ENCODE measurements at places on chromosomes 16 and 17.

GRCh38 chr17:42681976-42682721 lies at the start of gene CNTNAP1:
CNTNAP1 (plus strand) TSS chr17:42682531; CDS start chr17:42682830, 299 bp downstream.
- no peak for DNase-seq

DNA sequence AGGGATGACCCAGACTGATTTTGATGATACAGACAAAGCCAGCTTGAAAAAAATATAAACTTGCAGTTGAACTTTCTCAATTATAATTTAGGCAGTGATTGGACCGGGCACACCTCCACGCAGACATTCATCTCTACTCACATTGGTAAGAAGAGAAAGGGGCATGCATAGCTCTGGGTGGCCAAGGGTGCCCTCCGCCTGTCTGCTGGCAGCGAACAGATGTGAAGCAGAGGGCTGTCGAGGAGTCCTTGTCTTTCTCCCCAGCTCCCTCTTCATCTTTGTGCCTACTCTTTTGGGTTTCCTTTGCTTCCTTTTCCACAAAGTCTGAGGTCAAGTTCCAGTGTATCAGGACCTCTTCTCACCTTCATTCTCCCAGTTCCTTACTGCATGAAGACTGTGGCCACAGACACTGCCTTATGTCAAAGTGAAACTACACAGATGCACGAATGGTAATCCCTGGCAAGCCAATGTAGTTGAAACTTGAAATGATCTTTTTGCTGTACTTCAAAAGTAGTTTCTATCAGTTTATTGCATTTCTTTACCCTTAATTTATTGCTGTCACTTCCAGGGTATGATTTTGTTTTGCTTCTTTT lies 343.7 kb upstream of the SOX9 start:
- no peak for DNase-seq

DNA sequence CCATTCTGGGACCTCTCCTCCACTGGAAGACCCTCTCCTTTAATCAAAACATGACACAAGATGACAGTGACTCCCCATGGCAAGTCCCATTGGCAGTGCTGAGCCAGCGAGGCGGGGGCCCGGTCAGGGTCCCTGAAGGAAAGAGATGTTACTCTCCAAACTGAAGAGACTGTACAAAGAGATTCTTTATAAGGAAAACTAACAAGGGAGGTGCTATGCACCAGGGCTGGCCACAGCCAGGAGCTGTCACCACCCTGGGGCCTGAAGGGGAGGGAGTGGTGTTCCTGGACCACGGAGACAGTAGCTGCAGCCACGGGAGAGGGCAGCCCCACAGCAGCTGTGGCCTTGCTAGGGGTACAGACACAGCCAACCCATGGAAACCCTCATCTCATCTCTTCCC lies 123.1 kb downstream of the XYLT1 start:
- DNase-seq: no peak

DNA sequence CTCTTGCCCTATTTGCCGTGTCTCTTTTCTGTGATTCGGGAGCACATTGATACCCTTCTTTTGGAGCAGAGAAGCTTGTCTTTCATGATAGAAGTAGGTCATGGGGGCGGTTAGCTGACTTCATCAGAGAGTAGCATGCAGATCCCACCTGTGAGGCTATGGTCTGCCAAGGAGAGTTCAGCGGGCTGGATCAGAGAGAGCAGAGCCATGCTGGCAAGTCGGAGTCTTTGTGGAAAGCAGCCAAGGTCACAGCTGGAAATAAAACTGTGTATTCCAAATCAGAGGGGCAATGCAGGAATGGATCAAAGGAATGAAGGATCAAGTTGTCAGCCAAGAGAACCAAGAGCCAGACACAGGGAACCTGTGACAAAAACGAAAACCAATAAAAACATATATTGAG lies 595.9 kb downstream of the WWOX start:
- DNase-seq: no peak

- no peak for DNase-seq
Observed at GRCh38 chr16:24045641-24046040, 209.9 kb downstream of the PRKCB start.

GRCh38 chr16:3058139-3059030 lies 7.1 kb upstream of the IL32 start:
- no peak for DNase-seq

GRCh38 chr17:40497695-40498094 lies 3.7 kb downstream of the TNS4 start:
- no peak for DNase-seq

DNA sequence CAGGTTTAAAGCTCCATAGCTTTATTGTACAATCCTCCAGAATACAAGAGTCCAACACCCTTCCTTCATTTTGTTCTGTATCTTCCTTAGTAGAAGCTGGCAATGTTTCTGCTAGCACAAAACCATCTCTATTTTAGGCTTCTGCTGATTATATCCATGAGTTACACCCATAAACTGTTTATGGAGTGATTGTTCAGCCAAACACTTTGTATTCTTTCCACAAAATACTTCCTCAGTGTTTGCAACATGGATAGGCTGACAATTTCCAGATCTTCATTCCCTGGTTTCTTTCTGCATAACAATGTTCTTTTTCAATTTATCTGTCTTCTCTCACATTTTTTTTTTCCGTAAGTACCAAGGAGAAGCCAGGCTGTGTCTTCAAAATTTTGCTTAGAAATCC lies 839.9 kb upstream of the CDH8 start:
- no peak for DNase-seq

DNA sequence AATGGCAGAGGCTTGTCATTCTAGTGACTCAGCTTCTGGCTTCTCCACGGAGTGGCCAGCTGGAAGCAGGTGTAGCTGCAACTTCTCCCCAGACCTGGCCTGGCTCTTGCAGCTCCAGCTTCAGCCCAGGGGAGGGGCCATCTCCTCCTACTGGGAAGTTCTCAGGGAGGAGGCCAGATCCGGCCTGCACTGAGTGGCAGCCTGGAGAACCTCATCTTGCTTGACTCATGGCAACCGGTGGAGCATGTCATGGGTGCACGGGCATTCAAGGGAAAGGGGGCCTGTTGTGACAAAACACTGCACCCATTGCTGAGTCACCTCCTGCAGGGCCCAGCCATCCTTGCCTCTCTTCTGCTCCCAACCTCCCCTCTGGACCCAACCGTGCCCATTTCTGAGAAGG lies 273.9 kb upstream of the MAF start:
- no peak for DNase-seq

GRCh38 chr16:27547134-27547533 lies 2.6 kb downstream of the GTF3C1 start:
- DNase-seq: no peak

GRCh38 chr17:71114911-71115668 lies 945.8 kb downstream of the KCNJ2 start:
- no peak for DNase-seq

DNA sequence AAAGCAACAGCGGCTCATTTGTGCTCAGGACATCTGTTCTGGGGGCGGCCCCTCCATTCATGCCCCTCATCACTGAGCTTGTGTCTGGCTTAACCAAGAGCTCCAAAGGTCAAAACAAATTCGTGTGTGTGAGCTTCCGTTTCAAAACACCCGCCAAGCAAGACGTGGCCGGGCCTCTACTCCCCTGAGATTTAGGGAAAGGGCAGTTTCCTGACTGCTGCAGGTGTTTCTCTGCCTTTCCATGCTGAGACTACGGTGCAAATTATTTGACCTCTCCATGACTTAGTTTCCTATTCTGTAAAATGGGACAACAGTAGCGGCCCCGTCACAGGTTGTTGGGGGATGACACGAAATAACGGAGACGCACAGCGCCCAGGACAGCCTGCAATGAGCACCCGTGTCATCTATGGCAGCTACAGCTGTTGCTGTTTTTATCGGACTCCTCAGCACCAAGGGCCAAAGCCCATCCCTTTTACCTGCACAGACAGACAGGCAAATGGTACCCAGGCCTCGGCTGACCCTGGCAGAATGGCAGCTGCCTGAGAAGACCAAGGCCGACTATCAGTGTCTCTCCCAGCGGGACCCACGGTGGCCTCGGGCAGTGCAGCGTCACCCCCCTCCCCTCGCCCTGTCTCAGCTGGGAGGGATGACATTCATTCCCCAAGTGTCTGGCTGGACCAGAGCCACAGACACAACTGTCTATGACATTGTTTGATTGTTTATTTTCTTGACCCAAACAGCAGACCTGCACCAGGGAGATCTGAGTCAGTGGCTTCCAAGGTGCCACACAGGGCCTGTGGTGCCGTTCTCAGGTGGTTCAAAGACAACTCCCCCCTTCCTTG lies 50.7 kb upstream of the DOC2B start:
- DNase-seq: no peak

GRCh38 chr16:73170612-73171038 lies 122.7 kb upstream of the ZFHX3 start:
- no peak for DNase-seq

DNA sequence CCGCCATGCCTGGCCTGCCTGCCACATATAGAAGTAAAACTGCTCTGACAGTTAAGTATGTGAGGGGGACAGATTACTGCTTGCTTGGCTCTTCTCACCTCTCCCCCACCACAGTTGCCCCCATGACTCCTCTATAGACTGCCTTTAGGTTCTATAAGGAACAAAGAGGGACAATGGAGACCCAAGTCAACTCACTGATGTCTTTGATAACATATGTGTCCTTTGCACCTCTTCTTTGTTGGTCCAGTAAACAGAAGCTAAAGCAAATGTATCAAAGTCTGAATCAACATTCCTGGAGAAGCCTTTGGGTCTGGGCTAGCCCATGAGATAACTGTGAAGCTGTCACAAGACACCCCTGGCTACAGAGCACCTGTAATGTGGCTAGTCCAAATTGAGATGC lies 27.1 kb downstream of the NUDT7 start:
- DNase-seq: no peak

- no peak for DNase-seq
Observed at GRCh38 chr16:88308441-88309173, 74.2 kb upstream of the ZNF469 start.

DNA sequence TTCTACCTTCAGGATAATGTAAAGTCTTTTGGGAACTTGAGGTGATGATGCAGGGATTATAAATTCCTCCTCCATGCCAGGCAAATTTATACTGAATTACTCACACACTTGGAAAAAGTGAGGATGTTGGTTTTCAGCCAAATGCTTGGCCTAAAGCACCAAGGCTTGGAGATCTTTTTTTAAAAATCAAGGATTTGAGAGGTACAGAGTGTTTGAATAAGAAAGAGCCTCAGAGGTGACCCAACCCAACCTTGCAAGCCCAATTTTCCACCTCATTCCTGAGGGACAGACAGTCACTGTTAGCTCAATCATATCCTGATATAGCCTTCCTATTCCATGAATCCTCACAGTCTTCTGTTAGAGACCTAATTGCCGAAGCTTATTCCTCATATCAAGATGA lies 14.0 kb downstream of the GRIN2A start:
- no peak for DNase-seq

DNA sequence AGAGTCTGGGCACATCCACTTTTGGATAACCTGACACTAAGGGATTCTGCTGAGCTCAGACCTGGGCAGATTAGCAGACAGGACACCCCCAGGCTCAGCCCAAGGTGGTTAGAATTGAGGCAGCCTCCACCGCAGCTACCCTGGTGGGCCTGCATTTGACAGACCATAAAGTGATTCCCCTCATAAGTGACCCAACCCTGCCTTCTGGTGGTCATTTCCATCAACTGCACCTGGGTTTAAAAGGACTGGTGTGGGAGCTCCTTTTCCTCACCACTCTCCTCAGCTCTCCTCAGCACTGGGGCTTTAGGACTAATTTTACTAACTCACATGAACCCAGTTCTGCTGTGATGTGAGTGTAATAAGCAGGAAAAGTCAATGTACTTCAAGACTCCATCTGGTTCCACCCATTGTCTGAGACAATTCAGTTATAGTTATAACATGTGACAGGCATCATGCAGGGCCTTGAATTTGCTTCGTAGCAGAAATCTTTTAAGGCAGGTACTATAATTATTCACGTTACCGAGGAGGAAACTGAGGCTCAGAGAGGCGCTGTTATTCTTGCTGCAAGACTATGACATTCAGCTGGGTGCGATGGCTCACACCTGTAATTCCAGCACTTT lies 42.5 kb downstream of the MYH3 start:
- no peak for DNase-seq

DNA sequence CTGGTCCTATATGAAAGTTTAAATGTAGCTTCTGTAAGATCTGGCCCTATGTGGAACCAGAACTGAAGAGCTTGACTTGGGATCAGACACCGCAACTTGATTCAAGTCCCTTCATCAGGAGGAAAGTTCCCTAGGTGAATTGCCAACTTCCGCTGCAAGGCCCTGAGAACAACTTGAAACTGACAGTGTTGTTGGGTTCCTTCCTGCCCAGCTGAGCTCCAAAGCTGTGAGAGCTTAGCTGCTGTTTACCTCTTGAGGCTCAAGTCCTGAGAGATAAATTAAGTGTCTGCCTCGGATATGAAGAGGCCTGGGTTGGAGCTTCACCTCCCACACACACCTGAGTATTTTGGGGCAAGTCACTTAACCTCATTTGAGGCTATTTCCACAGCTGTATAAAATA lies 44.7 kb downstream of the REXO5 start:
- no peak for DNase-seq

DNA sequence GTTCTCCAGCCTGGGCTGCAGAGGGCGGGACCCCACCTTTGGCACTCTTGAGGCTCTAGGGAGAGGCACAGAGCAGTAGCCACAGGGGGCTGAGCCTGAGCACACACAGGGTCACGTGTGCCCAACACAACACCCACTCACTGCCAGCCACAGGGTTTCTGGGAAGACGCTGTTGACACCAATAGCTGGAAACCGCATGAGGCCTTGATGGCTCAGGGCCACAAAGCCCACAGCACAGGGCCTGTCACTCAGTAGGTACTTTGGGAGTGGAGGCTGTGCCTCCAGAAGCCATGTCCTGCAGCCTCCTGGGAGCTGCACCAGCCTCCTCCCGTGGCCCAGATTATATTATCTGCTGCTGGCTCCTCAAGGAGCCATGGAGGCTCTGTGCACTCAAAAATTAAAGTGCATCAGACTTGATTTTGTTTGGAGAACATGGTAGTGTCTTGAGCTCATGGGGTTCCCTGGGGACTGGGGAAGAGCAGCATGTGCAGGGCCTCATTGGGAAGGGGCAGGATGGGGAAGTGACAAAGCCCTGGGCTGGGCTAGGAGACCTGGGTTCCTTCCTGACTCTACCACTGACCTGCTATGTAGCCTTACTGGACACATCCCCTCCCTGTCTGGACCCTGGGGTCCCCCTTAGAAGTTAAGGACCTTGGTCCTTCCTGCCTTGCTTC lies 12.5 kb upstream of the SREBF1 start:
- peak; percentile 66 for DNase-seq

- no peak for DNase-seq
Observed at GRCh38 chr16:82523815-82524214, 103.0 kb upstream of the CDH13 start.

GRCh38 chr17:27332047-27332393 lies 38.1 kb downstream of the WSB1 start:
- no peak for DNase-seq

- no peak for DNase-seq
Observed at GRCh38 chr17:45302649-45303173, 14.1 kb downstream of the MAP3K14 start.

DNA sequence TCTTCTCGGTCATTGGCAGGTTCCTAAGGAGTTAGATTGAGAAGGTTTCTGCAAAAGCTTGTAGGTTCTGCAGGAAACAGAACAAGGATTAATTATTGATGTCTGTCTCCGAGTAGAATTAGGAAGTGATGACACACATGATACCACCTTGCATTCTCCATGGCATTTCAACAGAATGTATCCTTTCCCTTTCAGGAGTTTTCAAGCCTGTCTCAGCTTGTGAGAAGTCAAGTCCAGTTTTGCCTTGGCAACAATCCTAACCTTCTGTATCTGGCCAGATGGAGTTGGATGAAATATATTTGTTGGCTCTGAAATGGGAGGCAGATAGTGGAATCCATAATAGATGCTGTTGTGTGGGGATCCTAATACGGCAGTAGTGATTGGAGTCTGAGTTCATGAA lies 235.5 kb downstream of the SHISA9 start:
- no peak for DNase-seq
